ENCODE measurements at places on chromosomes 1 and 21.

DNA sequence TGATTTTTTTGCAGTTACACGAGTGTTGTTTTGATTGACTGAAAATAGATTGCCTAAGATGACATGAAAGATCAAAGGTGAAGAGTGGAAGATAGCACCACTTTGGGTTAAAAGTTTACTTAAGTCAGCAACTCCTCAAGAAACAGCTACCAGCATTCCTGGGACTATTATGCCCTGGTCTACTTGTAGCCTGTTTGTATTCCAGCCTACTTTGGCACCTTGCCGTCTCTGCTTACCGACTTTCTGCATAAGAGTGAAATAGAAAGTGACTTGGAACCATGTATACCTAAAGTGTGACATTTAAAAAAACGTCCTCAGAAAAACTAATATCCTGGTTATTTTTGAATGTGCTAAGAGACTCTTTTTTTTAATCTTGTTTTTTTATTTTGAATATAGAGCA lies 631.5 kb upstream of the PTBP2 start:
- DNase-seq = no peak

- no peak for DNase-seq
Measured at GRCh38 chr1:247387565-247387964, 28.4 kb upstream of the NLRP3 start.

DNA sequence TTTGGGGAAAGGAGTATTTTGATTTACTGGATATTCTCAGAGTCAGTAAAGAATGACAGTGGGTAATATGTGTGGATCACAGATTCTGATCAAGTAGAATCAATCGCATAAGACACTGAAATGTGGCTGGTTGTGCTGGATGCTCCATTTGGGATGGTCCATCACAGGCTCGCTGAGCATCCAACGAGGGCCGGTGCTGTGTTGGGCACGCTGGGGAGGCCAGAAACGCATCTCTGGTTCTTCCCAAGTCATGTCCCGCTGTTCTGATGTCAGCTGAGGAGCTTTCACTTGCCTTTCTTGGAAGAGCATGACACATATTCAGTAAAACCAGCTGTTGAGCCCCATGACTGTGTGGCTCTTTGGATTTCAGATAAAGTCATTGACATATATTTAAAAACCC lies 72.0 kb downstream of the UMODL1 start:
- no peak for DNase-seq

GRCh38 chr1:52455686-52456085 lies 51.3 kb downstream of the PRPF38A start:
- DNase-seq = no peak

All from iPS DF 6.9 (cell line).